ENCODE measurements at places on chromosomes 5 and 9. TPM values are rescaled to one million over a fixed set of nuclear protein-coding genes. Genes with fewer than 3 reads are reported as not detected.

- no peak for DNase-seq
Observed at GRCh38 chr9:3928590-3928989, 371.3 kb downstream of the GLIS3 start.

GRCh38 chr9:135251996-135252760, 164.7 kb downstream of the OLFM1 start:
- no peak for DNase-seq

- DNase-seq, result no peak
Observed at GRCh38 chr9:3525096-3525835, 535 bp downstream of the RFX3 start.

DNA sequence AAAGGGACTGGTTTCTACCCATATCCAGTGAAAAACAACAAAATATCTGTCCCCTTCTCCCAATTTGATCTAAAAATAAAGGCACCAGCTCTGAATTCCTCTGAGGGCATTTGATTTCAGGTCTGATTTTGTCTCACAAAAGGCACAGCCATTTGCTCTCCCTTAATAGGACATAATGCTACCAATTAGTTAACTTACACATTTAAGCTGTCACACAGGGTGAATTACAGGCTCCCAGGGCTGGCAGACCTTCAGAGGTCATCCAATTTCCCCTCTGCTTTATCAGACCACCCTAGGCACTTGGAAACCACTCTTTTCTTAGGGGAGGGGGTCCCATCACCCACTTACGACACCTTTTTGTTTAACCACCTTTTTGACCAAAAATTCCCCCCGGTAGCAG, 319.9 kb downstream of the SPOCK1 start:
- no peak for DNase-seq

Gene CD14
- 0.28 TPM for total RNA-seq

Gene CD180
- total RNA-seq, result not detected

Gene SLC25A25
- total RNA-seq, result 13.9 TPM
